ENCODE measurements at places on chromosomes 5 and 9.
A peak's percentile ranks its signal among the peaks of the same experiment; 100 is the strongest.

GRCh38 chr5:157997991-157998504 is 139.1 kb upstream of the CLINT1 start:
- no peak for DNase-seq

GRCh38 chr5:79827159-79827629 is 137.6 kb downstream of the CMYA5 start:
- no peak for DNase-seq

DNA sequence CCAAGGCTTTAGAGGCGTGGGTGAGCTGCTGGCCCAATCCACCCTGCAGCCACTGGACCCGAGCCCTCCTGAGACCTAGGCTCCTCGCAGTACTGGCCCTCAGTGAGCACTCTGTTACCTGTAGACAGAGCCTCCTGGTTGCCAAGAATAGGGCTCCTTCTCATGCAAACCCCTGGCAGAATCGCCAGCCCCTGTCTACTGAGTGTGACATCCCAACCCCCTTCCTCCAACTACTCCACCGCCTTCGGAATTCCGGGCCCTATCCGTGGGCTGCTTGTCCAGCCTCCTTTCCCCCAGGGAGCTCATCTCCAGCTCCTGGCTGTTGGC is 23.8 kb upstream of the COL5A1 start:
- no peak for DNase-seq

DNA sequence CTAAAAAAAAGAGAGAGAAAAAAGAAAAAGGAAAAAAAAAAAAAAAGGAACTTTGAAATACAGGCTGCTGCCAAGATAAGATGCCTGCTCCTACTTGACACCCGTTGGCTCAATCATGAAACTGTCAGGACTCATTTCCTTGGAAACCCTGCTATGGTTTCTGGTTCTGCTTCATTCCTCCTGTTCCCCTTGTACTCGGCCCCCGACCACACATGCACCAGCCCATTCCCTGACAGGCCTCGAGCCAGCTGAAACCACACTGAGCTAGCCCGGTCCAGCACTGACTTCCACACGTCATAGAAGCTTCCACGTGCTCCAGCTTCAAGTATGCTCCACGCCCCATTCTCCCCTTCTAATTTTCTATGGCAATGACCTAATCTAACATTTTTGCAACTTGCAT is 93.2 kb downstream of the MYO10 start:
- no peak for DNase-seq

- DNase-seq, result no peak
Measured at GRCh38 chr5:81140441-81140840, 92.7 kb upstream of the CKMT2 start.

GRCh38 chr5:167918184-167918812 is 373.1 kb upstream of the WWC1 start:
- no peak for DNase-seq

GRCh38 chr5:9545992-9546851 is at the start of gene SEMA5A:
TSS of gene SEMA5A (minus strand) at chr5:9546075. CDS start at chr5:9379946, 166,129 bp downstream.
- peak; percentile 60 for DNase-seq

DNA sequence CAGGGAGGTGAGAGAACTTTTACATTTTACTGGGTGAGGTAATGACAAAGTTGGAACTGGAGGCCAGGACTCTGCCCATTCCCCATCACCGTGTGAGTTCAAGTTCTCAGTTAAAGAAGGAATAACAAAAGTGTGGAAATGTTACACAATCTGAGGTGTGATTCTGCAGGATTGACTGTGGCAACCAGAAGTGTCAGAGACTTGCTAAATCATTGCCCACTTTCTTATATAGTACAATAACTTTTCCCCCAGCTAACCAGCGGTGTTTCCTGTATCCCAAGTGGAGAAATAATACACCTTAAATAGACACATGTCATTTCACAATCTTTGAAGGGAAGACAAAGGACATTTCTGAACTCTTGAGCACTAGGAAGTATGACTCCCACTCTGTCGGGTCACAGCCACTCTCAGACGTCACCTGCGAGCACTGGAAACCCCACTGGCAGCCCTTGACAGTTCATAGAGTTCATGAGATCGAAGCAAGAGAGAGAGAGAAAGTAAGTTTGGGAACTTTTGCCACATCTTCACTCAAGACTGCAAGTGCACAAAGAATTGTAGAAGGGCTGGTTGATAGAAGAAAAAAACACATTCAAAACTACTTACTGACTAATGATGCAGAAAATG is 28.4 kb downstream of the PAX5 start:
- DNase-seq, result peak; percentile 69

DNA sequence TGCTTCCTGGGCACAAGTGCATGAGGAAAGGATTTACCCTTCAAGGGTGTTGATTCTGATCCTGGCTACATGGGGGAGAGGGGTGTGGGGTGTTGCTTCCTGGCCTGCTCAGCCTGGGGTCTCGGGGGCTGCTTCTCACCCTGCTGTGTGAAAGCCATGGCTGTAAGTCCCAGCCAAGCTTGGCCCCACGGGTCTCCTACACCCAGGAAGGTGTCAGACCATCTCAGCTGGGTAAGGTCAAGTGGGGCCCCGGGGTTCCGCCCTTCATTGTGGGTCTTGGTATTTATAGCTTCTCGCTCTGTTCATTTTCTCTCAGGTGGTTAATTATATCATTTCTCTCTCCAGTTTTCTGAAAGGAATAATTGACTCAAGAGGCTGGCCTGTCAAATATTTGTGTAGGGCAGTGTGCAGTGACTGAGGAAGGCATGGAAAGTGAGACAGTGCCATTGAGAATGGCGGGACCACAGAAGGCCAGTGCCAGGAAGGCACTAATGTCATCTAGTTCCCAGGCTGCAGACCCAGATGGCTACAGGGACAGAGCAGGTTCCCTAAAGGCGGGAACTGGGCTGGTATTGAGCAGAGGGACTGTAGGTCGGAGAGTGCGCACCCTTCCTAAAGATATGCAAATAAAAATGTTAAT is 126.0 kb downstream of the FOXD1 start:
- no peak for DNase-seq

DNA sequence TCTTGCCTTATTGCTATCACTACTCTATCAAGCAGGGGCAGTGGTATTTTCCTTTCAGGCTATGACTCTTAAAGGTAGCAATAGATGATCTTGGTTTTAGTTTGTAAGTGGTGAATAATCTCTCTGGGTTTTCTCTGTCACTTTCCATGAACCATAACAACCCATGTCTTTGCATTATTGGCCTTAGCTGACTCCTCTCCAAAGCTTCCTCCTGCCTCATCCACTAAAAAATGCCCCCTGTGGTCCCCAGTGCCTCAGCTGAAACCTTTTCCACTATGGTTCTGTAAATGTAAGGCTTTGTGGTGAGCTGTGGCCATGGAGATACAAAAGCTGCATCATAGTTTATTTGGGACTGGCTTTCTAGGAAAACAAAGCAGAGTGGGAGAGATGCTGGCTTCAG is 128.8 kb downstream of the GPBP1 start:
- no peak for DNase-seq

DNA sequence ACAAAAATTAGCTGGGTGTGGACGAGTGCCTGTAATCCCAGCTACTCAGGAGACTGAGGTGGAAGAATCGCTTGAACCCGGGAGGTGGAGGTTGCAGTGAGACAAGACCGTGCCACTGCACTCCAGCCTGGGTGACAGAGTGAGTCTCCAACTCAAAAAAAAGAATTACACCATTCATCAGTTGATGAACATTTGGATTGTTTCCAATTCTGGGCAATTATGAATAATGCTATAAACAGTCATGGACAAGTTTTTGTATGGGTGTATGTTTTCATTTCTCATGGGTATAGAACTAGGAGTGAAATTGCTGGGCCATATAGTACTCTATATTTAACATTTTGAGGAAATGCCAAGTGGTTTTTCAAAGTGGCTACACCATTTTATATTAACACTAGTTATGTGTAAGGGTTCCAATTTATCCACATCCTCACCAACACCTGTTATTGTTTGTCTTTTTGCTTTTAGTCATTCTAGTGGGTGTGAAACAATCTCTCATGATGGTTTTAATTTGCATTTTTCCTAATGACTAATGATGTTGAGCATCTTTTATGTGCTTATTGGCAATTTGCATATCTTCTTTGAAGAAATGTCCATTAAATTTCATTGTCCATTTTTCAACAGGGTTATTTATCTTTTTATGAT is 9.0 kb upstream of the CCDC125 start:
- no peak for DNase-seq

GRCh38 chr5:156119692-156120091 is 207.3 kb upstream of the SGCD start:
- no peak for DNase-seq

GRCh38 chr9:35308316-35308715 is 146.5 kb downstream of the UNC13B start:
- no peak for DNase-seq

- no peak for DNase-seq
Measured at GRCh38 chr5:32044939-32045338, 129.2 kb downstream of the GOLPH3 start.

DNA sequence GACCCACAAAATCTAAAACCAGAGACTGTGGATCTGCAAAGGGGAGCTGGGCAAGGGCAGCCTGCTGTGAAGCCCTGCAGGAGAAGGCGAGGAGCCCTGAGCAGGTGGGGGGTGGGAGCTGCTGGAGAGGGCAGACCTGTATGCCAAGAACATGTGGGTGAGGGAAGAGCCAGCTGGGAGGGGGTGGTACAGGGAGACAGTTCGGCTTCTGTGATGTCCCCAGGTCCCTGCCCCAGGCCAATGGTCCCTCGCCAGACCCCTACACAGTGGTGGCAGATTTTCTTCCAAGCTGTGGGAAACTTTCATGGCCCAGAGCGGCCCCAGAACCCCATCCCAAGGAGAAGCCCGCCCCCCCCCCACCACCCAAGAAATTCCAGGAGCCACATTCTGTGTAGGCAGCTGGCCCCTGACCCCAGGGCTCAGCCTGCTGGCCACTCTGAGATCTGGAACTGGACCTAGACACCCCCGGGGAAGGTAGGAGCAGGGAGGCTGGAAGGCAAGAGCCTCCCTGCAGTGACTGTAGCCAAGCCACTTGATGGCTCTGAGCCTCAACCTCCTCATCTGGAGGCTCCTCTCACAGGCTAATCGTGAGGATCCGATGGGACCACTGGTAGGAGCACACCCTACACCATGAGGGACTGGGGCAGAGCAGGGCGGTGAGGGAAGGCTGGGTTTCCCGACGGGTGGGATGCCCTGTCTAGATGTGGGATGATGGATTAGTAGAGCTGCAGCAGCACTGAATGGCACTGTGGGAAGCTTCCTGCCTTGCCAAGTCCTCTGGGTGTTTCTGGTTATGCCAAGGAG is 22.6 kb upstream of the CSF1R start:
- peak; percentile 8 for DNase-seq

GRCh38 chr5:112063856-112064255 is 306.9 kb upstream of the NREP start:
- no peak for DNase-seq

DNA sequence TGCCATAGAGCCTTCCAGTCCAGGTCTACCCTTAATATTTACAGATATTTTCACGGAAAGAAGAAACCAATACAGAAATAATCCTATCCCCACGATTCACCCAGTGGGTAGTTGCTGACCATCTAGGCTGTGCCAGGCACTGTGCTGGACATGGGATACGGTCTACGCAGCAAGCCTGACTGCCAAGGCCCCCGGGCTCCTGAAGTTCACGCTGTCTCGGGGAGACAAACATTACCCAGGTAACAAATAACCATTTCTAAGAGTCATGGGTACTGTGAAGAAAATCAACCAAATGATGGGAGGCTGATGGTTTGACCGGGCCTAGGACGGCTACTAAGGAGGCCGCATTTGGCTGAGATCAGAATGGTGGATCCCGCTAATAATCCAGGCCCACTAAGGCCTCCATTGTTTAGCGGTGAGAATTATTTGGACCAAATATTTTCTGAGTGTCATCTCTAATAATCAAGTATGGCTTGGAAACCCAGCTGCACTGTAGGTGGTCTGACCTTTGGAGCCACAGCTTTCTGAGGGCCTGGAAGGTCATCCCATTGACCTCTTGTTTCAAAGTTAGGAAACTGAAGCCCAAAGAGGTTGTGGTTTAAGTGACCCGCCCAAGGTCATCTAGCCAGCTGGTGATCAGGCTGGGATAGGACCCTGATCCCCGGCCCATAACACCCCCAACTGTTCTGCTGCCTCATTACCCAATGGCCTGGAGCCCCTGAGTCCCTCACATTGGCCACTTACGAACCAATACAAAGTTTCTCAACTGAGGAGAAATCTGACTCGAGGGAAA is 82.4 kb downstream of the AK8 start:
- no peak for DNase-seq

DNA sequence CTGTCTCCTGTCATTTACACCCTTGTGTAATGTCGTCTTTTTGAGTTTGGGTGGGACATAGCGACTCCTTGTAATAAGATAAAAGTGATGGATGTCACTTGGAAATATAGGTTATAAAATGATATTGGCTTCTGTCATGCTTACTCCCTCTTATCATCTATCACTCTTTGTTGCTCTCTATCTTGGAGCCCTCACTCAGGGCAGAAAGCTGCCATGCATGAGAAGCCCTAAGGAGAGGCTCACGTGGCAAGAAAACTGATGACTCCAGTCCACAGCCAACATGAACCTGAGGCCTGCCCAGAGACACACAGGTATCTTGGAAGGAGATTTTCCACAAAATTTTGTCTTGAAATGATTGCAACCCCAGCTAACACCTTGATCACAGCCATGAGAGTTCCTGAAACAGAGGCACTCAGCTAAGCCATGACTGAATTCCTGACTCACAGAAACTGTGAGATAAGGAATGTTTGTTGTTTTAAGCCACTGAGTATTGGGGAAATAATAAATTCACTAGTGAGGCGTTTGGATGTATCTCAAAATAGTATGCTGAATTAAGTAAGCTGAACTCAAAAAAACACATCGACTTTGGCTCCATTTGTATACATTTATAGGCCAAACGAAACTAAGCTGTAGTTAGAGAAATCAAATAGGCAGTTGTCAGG is 216.7 kb downstream of the CDH18 start:
- no peak for DNase-seq

DNA sequence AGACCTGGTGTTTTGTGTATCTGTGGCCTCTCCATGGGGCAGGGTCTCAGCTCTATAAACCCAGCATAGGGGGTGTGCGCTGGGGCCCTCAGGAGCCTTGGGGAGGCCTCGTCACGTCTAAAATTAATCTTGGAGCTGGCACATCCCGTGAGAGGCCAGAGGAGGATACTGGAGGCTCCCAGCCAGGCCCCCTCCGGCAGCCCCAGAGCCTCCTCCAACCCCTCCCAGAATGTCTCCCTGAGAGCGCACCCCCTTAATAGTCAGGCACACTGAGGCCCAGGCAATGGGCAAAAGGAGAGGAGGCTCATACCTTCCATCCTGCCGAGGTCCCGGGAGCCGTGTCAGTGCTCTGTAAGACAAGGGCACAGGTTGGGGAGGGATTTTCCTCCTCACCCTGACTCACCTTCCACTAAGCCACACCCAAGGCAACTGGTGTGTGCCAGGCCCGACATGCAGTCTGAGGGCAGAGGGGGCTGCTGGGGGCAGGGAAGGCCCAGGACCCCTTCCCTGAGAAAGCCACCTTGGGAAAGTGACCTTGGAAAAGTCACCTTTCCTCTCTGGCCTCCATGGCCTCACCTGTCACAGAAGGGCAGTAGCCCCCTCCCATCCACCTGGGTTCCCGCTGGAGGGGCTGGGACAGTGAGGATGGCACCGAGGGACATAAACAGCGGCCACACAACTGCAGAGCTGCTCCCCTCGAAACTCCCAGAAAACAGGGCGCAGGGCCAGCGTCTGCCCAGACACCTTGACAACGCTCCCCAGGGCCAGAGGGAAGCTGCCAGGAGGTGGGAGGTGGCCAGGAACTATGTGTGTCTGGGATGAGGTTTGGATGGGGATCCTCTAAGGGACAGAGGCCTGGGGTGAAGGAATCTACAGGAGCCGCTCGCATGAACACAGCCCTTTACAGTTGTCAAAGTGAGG is 2.9 kb downstream of the AK1 start:
- no peak for DNase-seq
